ENCODE measurements at places on chromosomes 3 and 15. TPM values are rescaled to one million over a fixed set of nuclear protein-coding genes. Genes with fewer than 3 reads are reported as not detected.

OIP5 gene
- total RNA-seq, result 0.38 TPM

SPTBN5 gene
- total RNA-seq, result 3.5 TPM

SPINT1 gene
- total RNA-seq, result 1.6 TPM

DYNLT2B gene
- 1.1 TPM for total RNA-seq

PLA2G4E gene
- total RNA-seq, result not detected

PPP1R14D gene
- not detected for total RNA-seq

- DNase-seq, result no peak
Measured at GRCh38 chr15:38672814-38673670, 108.4 kb upstream of the RASGRP1 start.

GRCh38 chr3:165642761-165643420 is 194.3 kb downstream of the BCHE start:
- peak; percentile 54 for DNase-seq

GRCh38 chr3:159257954-159258353 is 456.1 kb downstream of the MFSD1 start:
- no peak for DNase-seq

GRCh38 chr15:68536331-68537095 is 42.3 kb upstream of the CORO2B start:
- DNase-seq, result no peak

GRCh38 chr3:195916291-195916690 is 7.9 kb upstream of the TNK2 start:
- DNase-seq, result peak; percentile 40

GRCh38 chr3:142651711-142652110 is 55.5 kb downstream of the PLS1 start:
- no peak for DNase-seq

DNA sequence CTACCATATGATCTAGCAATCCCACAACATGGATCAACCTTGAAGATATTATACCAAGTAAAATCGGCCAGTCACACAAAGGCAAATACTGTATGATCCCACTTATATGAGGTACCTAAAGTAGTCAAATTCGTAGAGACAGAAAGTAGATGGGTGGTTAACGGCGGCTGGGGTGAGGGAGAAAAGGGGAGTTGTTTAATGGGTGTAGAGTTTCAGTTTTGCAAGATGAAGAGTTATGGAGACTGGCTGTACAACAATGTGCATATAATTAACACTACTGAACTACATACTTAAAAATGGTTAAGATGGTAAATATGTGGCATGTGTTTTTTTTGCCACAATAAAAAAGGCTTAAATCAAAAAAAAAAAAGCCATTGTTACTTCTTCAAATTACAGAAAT is 60.4 kb downstream of the GPR176 start:
- no peak for DNase-seq

GRCh38 chr3:190265796-190266195 is 56.5 kb downstream of the CLDN1 start:
- DNase-seq, result no peak

- no peak for DNase-seq
Measured at GRCh38 chr3:181134873-181135272, 145.3 kb upstream of the DNAJC19 start.

- peak; percentile 33 for DNase-seq
Measured at GRCh38 chr15:89499156-89499555, 2.8 kb upstream of the RHCG start.

DNA sequence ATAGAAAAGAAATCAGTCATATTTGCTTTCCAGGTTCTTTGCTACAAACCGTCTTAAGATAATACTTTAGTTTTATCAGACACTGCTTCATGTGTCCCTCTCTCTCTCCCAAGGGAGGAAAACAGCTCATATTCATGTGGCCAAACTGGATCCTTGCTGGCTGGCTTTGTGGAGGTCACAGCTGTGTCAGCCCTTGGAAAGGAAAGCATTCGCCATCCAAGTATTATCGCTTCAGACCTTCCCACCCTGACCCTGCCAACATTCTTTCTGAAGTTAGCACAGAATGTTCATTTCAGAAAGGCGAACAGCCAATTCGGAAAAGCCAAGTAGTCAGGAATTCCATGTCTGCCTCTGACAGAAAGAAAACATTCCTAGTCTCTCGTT is 213.6 kb downstream of the FEZF2 start:
- DNase-seq, result no peak
